Activated T-helper 1 cell treated with Interleukin-2 at 50 U/mL for 16 hours (primary cell): ENCODE measurements at places on chromosomes 12 and 14.

GRCh38 chr14:55745906-55746305 is 165.9 kb downstream of the KTN1 start:
- DNase-seq = no peak

- DNase-seq = no peak
Measured at GRCh38 chr14:50085570-50086320, 30.6 kb downstream of the VCPKMT start.

DNA sequence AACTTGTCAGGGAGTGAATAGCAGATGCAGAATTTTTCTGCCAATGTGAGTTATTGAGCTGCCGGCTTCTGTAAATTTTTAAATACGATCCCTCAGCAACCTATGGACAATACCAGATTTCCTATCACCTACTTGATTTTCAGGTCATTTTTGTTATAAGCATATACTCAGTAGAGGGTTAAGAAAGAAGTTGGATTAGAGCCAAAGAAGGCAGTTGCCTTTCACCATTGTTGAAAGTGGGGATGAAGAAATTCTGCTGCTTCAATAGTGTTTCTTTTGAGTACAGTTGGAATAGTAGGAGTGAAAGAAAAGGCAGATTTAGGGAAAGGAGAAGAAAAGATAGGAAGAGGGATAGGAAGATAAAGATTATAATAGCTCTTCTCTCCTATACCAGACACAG is 197.1 kb downstream of the ATP23 start:
- no peak for DNase-seq

GRCh38 chr12:78210506-78210860 is 379.8 kb downstream of the NAV3 start:
- DNase-seq = no peak

GRCh38 chr14:68191567-68192321 is 372.2 kb downstream of the RAD51B start:
- no peak for DNase-seq

- no peak for DNase-seq
Measured at GRCh38 chr14:26621807-26622560, 24.2 kb upstream of the NOVA1 start.

GRCh38 chr14:64234877-64235651 is 59.1 kb downstream of the ESR2 start:
- no peak for DNase-seq

- DNase-seq = no peak
Measured at GRCh38 chr14:61187196-61187905, 93.8 kb downstream of the TMEM30B start.

DNA sequence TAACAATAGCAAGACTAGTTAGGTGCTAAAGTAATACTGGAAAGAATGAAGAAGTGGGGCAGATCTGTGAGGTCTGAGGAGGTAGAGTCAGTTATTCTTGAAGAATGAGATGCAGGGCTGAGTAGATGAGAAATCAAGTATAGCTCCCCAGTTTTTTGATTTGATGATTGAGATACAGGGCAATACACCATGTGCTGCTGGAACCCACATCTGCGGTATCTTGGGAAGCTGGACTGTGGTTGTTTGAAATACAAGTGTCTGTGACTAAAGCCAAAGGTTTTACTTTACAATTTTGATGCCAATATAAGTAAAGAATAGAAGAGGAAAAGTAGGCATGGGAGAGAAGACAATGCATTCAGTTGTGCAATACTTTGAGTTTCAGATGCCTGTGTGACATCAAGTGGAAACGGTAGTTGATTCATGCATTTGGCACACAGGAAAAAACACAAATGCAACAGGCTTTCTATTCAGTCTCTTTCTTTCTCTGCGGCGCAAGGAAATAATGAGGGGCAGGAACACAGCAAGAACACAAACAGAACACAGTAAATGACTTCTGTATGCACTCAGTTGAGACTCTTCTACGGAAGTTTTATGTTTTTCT is 190.2 kb upstream of the SLC38A2 start:
- no peak for DNase-seq

DNA sequence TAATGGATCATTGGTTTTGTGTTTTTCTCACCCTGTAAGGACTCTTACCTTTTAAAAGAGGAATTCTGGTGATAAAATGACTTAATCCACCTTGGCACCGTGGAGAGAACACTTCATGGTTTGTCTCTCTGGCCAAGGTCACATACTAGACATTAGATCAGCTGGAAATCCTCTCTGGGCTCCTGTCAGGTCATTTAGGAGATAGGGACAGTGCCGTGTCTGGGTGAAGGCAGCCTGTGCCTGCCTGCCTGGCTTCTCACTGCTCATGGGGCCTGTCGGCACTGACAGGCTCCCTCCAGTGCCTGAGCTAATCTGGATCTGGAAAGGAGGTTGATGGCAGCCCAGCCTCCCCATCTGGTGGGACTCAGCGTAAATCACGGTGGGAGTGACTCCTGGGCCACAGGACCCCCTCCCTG is 5.7 kb downstream of the CRADD start:
- no peak for DNase-seq

GRCh38 chr12:108852674-108853309 is 4.6 kb downstream of the SSH1 start:
- DNase-seq = no peak

DNA sequence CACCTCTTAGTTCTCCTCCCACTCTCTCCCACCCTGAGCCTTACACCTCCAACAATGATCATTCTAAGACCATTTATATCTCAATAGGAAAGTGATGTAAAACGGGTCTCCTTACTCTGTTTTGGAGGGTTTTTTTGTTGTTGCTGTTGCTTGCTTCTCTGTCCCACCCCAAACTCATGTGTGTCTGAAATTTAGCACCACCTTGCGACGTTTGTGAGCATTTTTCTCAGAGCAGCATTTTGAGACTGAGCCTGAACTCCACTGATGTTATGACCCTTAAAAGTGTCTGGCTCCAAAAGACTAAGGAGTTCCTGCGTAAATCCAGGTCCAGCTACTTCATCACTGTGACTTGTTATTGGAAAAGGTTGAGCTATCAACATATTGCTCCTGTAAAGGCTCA is 155.0 kb downstream of the DAD1 start:
- DNase-seq = no peak

GRCh38 chr14:67241411-67242167 is at the start of gene PALS1:
PALS1 (plus strand) TSS chr14:67241435; CDS start chr14:67279171, 37,736 bp downstream.
- DNase-seq = no peak
